ENCODE measurements at places on chromosomes 2 and 18.
A peak's percentile ranks its signal among the peaks of the same experiment; 100 is the strongest.

DNA sequence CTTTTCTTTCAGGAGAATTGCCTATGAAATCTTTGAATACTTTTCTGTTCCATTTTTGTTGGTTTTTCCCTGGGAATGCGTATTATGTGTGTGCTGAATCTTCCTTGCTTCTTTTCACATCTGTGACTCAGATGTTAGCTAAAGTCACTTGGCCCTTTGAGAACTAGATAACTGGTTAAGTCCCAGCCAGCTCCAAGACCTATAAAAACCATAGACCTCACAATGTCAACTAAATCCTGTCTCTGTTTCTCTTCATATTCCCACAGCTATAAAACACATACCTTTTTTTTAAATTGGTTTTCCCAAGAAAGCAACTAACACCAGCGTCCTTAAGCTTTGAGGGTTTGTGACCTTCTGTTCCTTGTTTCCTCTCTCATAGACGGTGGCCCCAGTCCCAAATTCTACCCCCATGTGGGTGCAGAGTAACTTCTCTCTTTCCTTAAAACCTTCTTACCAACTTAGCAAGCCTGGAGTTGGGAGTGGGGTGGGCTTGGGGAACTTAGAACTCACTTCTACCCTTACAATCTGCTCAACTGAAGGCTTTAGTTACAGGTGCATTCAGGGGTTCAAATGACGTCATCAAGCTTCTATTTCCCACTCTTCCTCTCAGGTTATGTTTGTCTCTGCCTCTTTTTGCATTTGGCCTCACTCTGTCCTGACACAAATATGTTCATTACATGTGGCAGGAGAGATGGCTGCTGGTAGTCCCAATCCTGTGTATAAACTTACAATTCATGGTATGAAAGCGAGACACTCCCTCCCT, 58.1 kb upstream of the TGIF1 start:
- no peak for DNase-seq

DNA sequence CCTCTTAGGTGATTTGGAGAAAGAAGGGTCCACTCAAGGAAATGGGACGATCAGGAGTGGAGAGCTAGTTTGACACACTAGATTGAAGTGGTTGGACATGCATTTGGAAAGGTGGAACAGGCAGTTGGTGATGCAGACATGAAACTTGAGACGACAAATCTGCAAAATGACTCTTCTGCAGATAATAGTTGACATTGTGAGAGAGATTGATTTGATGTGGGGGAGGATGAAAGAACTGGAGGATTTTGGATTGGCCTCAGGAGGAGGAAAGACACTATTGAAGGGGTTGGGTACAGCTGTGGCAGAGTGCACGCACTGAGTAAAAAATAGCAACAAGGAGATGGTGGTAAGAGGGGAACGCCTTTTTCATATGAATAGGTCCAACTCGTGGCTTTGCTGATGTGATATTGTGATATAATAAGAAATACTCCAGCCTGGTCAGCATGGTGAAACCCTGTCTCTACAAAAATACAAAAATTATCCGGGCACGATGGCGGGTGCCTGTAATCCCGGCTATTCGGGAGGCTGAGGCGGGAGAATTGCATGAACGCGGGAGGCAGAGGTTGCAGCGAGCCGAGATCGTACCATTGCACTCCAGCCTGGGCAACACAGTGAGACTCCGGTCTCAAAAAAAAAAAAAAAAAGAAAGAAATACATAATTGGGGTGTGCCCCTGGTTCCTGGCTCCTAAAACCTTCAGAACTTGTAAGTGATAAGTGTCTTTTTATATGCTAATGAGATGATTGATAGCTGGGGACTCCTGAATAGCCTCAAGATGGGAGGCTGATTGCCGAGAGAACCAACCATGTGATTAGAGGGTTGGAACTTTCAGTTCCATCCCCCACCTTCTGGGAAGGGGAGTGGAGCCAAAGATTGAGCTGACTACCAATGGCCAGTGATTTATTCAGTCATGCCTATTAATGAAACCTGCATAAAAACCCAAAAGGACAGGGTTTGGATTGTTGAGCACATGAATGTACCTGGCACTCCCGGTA, 9.7 kb downstream of the TTLL4 start:
- no peak for DNase-seq

GRCh38 chr2:210387074-210387473, 72.1 kb upstream of the MYL1 start:
- DNase-seq, result no peak

GRCh38 chr2:224584111-224584784, 915 bp downstream of the CUL3 start:
- DNase-seq, result peak; percentile 12

DNA sequence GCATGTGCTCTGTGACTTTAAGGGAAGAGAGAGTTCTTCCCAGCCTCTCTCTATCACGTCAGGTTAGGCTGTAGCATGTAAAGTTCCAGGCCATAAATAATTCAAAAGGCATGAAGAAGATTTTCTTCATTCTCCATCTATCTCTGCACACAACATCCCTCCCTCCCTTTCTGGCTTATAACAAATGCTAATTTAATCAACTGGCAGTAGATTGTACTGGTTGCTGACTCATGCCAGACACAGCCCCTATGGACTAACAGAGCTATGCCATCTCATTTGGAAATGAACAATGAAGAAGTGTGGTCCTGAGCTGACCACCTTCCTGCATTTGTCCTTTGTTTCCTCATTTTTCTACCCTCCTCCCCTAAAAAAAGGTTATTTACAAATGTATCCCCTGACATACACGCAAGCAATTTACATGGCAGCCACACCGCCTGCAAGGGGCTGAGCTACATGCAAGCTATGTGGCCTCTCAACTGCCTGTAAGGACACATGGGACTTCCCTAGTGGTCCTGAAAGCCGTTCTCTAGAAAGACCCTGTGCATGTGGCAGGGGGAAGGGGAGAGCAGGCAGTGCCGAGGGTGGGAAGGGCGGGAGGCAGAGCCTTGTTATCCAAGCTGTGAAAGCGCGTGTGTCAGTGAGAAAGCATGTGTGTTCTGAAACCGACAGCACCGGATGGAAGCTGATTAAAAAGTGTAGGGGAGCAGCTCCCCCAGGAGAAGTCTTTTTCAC, 90.9 kb upstream of the KLF7 start:
- DNase-seq, result no peak

DNA sequence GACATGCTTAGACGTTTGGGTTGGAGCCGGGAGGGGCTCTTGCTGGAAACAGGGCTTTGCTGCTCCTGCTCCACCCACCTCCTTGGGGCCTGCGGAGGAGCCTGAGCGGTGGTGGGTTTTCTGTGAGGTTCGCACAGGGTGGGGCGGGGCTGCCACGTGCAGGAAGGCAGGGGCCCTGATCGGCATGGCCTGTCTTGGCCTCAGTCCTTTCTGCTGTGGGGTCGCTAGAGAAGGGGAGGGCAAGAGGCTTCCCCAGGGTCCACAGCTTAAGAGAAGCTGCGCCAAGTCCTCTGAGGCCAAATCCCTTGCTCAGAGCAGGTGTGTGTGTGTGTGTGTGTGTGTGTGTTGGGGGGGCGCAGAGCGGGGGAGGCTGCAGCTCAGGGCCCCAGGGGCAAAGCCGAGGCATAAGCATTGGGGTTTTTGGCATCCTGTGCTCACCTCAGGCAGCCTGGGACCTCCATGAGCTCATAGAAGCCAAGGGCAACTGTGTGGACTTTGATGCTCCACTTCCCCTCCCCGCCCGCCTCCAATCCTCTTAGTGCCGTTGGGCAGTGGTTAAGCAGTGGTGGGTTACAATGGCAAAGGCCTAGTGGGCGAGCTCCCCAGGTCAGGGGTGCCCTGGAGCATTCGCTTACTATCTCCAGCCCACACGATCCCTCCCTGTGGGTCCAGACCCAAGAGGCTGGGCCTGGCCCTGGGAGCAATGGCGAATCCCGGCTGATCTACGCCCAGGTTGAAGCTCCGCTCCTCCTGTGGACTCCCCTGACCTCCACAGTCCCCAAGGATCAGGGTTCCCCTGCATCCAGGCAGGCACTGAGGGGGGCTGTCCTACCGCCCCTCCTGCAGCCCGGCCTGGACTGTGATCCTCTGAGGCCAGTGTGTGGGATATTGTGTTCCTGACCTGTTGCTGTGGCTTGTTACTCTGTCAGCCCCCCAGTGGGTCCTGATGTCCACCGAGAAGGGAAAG, 28.9 kb downstream of the TOGARAM2 start:
- no peak for DNase-seq

GRCh38 chr2:52968043-52968442, 799.6 kb upstream of the CHAC2 start:
- no peak for DNase-seq

DNA sequence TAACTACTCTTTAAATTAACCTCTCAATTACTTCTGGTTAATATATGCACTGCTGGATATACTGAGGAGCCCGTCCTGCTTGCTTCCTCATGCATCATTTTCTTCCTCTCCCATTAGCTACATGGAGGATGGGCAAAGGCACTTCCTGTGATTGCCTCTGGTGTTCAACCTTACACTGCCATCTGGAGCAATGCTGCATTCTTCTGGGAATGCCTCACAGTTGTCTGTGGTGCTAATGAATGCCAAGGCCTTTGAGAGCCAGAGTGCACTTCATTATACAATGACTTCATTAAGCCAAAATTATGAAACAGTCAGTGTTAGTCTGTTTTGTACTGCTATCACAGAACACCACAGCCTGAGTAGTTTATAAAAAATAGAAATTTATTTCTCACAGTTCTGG, 134.8 kb upstream of the DOCK10 start:
- DNase-seq, result no peak

DNA sequence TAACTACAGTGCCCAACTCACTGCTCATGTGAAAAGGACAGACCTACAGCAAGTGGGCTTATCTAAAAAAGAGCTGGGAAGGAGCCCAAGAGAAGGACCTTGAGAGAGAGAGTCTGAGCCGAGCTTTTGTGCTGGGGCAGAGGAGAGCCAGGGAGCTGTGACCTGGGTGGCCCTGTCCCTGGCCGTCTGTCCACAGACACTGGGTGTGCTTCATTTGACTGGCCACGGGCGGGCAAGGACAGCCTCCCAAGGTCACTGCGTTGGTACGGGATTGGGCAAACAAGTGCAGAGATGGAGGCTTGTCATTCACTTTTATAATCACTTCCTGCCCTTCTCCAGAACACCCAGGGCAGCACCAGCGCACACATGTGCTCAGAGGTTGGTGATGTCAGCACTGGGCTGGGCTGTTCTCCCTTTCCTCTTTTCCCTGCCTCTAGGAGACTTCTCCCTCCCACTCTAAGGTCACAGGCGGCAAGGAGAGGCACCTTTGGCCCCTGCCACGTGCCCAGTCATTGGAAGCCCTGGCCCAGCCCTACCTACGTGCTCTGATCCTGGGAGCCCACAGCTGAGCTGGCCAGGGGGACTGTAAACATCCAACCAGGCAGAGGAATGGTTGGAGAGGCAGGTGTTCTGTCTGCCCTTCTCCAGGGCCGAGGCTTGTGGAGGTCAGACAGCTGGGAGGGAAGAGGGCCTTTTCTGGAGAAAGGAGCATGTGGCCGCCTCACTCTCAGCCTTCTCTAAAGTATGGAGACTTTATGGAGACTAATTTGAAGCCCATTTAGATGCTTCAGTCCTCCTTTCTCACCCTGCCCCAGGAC, 6.4 kb upstream of the PSD4 start:
- DNase-seq, result no peak

- no peak for DNase-seq
These were observed 62.0 kb downstream of the INSIG2 start for GRCh38 chr2:118150294-118150693.

GRCh38 chr2:127420039-127420864, 2.0 kb downstream of the PROC start:
- DNase-seq, result no peak

GRCh38 chr2:206260188-206261012, 14.1 kb upstream of the ZDBF2 start:
- no peak for DNase-seq

GRCh38 chr2:65329525-65329924, 101.9 kb downstream of the ACTR2 start:
- no peak for DNase-seq

DNA sequence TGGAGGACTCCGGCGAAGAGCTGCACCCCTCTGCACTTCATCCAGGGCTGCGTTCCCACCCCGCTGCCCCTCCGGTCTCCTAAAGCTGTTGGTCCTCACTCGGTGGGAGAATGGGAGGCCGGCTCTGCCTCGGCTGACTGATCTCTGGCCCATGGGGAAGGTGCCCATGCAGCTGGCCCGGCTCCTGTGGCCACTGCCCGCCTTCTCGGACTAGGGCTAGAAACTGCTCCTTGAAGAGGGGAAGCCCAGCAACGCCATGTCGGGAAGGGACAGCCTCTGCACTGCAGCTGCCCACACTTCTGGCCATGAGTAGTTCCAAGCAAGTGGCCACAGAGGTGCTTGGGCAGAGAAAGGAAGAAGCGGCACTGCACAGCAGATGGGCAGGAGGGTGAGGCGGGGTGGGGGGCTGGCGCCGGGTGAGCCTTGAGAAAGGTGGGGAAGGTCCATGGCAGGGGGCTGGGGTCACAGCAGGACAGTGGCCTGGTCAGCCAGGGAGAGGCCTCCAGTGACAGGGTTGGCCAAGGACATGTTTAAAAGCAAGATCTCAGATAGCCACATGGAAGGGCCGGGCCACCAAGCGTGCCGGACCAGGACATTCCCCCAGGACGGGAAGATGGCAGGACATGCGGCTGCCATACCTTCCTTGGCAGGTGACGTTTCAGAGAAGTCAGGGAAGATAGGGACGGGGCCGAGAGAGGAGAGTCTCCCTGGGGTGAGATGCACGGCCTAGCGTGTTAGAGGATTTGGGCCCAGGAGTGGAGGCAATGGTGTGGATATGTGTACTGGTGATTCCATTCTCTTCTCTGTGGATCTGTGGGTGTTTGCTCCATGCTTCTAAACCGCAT, 158.8 kb upstream of the HDAC4 start:
- DNase-seq, result no peak

DNA sequence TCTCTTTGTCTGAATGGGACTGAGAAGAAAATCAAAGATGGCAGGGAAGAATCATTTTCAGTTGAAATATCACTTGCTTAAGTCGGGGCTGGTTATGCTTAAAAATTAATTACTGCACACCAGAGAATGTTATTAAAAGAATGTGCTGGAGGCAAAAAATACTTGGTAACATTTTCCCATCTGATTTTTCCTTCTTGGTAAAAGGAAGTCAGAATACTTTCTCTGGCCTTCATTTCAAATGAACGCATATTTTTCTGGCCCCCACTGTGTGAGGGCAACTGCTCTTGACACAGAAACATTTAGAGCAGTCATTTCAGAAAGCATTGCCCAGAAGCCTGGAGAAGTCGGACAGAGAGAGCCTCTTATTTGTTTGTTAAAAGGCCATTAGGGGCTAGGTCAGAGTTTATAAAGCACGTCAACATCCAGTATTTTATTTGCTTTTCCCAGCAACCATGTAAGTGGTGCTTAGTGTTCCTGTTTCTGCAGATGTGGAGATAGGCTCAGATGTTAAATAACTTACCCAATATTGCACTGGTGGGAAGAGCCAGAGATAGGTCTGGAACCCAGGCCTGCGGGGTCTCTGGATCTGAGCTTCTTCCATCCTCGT, 32.9 kb upstream of the LYPD6B start:
- no peak for DNase-seq
